ENCODE measurements at places on chromosomes 6 and 20.

DNA sequence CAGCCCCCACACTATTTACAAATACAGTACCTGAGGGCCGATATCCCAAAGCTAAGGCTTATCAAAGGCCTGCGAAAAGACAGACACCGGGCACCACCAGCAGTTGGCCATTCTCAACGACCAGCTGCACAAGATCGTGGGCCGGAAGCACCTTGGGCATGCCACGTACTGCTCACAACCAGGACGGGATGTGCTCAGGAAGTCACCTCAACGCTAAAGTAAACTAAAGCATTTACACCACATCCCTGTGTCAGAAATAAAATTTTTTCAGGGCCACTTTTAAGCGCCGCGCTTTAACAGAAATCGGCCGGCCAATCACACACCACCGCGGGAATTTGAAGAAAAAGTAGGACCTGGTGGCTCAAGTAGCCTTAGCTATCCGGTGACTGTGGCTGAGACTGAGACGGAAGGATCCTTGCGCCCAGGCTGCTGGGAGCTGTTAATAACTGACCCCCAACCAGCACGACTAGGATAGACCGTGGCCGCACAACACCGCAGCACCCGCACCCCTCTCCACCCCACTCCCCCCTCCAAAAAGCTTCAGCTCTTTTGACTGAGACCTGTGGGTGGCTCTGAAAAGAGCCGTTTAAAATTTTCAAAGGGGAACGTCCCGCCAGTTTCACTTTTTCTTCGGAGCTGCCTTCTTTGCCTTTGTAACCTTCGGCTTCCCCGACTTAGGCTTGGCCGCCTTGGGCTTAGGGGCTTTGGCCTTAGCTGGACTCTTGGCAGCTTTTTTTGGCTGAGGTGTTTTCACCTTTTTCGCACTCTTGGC is 131.2 kb upstream of the BTN3A2 start:
- peak; percentile 79 for DNase-seq

- DNase-seq: no peak
Measured at GRCh38 chr6:45327956-45328522, at the start of gene RUNX2. TSS of gene RUNX2 (plus strand) at chr6:45328330. CDS start at chr6:45328727, 397 bp downstream.

DNA sequence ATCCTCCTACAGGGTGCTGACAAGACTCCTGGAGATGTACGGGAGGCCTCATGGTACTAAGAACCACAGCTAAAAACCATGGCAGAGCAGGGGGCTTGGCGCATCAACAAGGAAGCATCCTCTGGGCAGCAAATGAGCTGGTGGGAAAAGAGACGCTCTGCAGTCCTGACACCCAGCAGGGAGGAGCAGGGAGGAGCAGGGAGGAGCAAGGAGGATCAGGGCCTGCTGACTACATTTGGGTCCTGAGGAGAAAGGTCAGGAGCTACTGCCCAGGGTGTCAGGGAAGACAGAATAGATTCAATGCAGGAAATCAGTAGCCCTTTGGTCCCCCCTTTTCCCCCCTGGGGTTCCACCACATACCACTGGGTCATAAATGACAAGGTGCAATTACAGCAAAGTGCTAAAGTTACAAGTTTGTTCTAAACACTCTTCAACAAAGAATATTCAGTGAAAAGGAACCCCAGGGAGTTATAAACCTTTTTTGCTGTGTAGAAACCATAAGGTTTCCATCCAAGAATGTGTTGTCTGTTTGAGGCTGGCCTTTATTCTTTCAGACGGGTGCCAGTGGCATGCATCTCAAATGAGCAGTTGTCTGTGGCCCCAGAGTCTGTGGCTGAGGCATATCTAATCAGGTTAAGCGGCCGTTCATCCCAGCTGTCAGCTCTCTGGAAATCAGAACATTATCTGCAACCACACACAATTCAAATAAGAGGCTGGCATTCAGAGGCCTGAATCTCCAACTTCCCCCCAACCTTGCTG is 325.0 kb downstream of the CDC5L start:
- DNase-seq: no peak

DNA sequence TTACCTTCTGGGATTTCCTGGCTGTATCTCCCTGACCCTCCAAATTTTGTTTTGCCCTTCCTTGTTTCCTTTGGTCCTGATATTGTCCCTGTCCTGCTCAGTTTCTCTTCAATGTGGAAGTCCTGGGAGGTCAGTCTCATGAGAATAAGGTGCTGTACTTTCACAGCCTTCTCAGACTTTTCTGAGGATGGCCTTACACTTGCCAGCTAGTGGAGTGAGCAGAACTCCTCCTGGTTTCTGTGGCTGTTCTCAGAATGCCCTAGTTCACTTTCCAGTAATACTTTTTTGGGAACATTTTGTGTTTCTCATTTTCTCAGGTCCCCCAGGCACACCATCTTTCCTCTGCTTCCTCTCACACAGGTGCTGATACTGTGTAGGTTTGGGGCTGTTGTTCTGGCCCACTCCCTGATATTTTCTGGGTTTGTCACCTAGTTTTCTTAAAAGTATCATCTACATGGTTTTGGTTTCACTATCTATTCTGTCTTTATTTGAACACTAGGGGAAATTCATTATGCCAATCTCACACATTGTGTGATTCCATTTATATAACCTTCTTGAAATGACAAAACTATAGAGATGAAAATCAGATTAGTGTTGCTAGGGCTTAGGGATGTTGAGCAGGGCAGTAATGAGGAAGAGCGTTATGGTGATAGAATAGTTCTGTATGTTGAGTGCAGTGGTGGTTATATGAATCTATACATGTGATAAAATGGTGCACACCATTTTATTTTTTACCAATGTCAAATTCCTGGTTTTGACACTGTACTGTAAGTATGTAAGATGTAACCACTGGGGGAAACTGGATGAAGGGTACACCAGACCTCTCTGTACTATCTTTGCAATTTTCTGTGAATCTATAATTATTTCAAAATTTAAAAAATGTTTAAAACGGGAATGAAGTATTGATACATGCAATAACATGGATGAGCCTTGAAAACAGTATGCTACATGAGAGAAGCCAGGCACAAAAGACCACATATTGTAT is 27.2 kb upstream of the BRPF3 start:
- no peak for DNase-seq

DNA sequence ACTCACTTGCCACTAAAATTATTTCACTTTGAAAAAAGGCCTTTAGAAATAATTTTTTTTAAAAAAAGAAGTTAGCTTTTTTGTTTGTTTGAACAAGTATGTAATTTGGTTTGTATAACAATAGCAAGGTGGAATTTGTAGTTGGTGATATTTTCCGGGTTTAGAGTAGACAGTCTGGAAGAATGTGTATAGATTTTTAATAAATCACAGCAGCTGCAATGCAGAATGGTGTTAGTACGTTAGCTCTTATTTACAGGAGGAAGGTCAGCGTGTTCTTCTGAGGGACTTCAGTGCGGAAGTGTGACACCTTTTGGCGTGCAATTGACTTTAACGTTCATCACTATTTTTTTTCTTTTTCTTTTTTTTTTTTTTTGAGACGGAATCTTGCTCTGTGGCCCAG is 115.4 kb downstream of the PLEKHG1 start:
- DNase-seq: no peak

DNA sequence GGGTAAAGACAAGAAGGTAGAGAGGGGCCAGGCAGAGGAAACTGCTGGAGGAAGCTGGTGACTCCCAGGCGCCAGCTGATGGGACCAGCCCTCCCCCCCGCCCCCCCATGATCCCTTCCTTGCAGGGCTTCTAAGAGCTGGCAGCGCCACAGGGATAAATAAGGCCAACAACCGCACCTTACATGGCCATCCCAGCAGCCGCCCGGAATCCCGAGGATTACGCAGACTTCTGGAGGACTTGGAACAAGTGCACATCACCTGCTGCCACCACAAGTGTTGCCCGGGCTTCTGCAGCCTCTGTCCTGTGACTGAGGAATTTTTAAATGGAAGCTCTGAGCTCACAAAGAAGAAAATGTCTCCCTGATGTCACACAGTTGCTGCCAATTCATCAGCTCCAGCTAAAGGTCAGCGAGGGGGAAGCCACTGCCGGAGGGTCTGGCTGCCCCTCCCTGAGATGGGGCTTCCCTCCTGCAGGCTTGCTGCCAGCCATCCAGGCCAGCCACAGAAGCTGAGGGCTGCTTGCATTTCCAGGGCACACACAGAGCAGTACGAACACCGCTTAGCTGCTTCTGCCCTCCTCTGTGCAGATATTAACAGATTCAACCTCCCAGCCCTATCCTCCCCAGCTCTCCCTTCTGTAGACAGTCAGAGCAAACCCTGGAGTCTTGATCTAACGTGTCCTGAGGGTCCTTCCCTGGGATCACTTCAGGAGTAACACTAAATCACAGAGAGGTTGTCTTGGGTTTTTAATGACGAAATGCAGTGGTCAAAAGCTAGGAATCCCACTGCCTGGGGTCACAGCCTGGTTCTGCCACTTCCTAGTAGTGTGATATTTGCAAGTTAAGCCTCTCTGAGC is 38.6 kb upstream of the PIM1 start:
- DNase-seq: peak; percentile 15

DNA sequence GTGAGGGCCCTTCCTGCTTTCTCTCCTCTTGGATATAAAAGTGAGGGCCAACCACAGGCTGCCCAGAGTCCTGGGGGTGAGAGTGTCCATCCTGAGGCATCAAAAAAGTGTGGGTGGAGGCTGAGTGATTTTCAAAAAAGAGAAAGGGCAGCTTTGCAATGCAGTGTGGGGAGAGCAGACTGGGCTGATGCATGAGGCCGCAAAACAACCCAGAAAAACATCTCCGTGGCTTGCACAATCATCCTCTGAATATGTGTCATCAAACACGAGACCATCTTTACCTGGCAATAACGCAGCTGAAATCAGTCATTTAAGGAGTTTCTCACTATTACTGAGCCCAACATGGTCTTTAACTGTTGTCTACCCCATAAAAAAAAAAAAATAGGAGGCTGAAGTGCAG is 191.2 kb upstream of the SOX4 start:
- DNase-seq: peak; percentile 50

GRCh38 chr6:26468829-26469228 is 11.1 kb downstream of the BTN2A1 start:
- peak; percentile 10 for DNase-seq

DNA sequence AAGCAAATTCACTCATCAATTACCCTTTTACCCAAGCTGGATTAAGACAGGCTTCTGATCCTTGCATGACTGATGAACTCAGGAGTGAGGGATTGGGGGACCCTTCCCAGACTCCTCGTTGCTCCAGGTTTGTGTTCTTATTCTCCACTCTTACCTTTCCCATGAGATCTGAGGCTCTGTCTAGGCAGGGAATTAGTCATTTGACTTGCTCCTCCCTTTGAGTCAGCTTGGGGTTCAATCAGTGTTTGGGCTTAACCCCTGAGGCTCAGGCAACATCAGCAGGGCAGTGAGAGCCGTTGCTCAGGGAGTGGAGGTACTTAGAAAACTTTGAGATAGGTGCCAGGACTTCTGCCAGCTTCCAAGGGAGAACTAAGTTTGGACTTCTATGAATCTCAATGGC is 20.7 kb upstream of the TOX2 start:
- DNase-seq: no peak

DNA sequence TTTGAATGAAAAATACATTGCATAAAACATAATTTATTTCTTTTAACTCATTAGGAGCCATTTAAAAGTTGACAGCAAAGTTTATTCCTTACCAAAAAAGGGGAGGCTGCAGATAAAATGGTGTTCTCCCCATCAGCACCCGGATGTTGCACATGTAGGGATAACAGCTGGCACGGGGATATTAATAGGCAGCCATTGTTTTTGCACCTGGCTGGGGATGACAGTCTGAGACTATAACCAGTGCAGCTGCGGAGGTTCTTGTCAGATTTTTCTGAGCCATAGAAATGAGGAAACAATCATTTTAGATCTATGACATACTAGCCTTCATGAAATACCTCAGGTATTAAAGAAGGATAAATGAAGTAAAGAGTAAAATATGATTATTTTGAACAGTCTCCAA is 20.1 kb upstream of the HECA start:
- no peak for DNase-seq

DNA sequence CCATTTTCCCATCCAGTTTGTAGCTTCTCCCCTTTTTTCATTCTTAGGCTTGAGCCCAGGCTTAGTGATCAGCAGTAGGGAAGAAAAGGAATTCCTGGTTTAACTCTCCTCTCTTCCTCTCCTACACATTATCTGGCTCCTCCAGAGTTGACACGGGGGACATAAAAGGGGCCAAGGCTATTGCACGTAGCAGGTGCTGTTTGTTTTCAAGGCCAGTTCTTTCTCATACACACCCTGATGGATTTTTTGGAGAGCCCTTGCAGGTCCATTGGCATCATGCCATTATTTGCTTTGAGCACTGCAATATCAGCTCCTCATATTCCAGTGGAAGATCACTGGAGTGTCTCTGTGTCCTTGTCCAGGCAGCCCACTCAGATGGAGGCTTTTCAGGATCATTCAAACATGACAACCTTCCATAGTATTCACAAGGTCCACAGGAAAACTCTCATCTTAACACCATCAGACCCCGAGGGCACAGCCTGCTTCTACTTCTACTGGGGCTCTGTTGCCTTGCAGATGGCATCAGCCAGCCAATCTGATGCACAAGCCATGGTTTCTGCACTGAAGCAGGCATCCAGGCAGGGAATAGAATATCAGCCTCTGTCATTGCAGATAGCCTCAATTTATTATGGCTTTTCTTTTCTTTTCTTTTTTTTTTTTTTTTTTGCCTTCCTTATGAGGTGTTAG is 18.8 kb downstream of the PLCB4 start:
- no peak for DNase-seq

- DNase-seq: no peak
Measured at GRCh38 chr6:91573826-91574416, 987.0 kb upstream of the MAP3K7 start.

- DNase-seq: no peak
Measured at GRCh38 chr20:33158637-33159385, 9.1 kb upstream of the BPIFA2 start.

DNA sequence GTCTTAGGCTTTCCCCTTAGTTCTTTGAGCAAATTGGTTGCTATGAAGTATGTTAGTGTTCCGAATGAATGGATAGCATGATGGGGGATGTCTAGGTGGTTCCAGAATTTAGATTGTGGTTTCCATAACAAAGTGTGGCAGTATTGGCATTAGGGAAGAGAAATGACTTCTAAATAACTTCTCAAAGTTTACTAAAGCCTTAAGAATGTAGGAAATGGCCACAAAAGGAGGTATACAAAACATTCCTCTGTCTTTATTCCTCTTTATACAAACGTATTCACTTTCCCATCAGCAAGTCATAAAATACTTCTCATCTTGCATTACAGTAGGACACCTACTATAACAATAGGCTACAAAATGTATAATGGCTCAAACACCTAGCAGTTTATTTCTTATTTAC is 279.6 kb downstream of the ESR1 start:
- no peak for DNase-seq

GRCh38 chr20:43558412-43559146 is at the start of gene SGK2:
TSS of gene SGK2 (plus strand) at chr20:43559027. CDS start at chr20:43566496, 7,469 bp downstream.
- no peak for DNase-seq

DNA sequence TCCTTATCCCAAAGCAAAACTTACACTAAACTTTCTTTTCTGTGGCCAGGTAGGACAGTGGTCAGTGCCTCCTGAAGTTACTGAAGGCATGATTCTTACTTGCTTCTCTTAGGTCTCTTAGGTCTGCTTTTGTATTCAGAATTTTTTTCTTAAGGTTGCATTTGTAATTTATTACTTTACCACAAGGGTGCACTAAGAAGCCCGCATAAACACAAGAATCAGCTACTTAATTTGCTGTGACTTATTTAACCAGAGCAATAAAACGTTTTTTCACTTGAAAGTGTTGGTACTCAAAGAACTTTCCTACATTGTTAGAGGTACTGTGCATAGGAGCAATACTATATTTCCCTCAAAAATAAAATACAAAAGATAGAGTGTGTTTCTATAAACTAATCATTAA is 75.4 kb upstream of the LAMA2 start:
- peak; percentile 3 for DNase-seq
